Prostate gland (tissue), 2 donors: ENCODE measurements at places on chromosomes 11 and 22. TPM values are rescaled to one million over a fixed set of nuclear protein-coding genes. Genes with fewer than 3 reads are reported as not detected.

Gene NXPE2
- 0.68 TPM for total RNA-seq

DNA sequence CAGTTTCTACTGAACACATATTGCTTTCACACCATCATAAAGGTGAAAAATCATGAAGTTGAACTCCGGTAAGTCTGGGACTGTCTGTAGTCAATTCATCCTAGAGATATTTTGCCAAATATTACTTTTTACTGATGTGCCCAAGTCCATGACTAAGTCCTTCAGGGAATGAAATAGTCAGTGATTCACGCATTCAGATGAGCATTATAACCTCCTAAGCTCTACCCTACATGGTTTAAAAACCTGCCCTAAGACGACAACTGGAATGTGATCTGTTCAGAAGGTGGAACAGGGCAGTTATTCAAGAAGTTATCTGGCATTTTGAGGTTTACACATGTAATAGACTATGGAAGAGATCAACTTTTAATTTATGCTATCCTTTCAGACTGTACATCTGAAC lies 125.6 kb downstream of the TRPC6 start:
- H3K4me3 ChIP-seq, result no peak overlapping the region
- H3K36me3 ChIP-seq, result no peaks in the 10 kb centered on the region
- no peak overlapping the region for H3K27ac ChIP-seq
- no peaks in the 10 kb centered on the region for H3K4me1 ChIP-seq

DNA sequence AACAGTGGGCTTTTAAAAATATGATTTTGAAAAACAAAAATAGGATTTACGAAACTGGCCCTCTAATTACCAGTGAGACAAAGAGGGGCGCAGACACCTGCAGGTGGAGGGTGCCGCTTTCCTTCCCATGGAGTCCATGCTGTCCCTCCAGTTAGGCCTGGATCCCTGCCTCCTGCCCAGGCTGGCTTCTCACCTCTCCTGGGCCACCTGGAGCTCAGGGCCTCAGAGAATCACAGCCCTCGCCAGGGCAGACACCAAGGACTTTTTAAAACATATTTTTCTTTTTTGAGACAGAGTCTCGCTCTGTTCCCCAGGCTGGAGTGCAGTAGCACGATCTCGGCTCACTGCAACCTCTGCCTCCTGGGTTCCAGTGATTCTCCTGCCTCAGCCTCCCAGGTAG lies 1437.2 kb downstream of the TBC1D22A start:
- no peaks in the 10 kb centered on the region for H3K4me1 ChIP-seq
- no peak for DNase-seq
- H3K27ac ChIP-seq, result no peak overlapping the region

Gene ZBTB16
- 230 TPM for total RNA-seq

DNA sequence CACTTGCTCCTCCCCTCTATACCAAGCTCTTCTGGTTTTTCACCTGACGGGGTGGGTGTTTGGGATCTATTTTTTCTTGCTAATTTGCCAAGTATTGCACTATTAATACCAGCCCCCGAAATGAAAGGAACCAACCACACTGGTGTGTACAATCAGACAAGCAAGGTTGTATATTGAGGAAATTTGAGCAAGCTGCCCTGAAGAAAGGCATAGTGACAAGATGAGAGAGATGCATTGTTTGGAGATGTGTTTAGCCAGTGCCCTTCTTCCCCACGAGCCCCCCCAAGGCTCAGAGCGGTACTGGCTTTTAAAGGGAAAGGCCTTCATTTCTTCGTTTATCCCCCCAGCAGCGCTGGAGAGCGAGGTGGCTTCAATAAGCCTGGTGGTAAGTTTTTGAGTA lies 15.2 kb upstream of the GAS2L1 start:
- no peak overlapping the region for H3K4me3 ChIP-seq
- no peak for DNase-seq
- H3K27me3 ChIP-seq, result no peaks in the 10 kb centered on the region
- H3K4me1 ChIP-seq, result peaks cover 9% of the 10 kb centered on the region

GRCh38 chr11:83282084-83282716 lies 4.0 kb downstream of the CCDC90B start:
- no peaks in the 10 kb centered on the region for H3K36me3 ChIP-seq
- no peak overlapping the region for H3K27ac ChIP-seq
- no peak for DNase-seq
- H3K4me1 ChIP-seq, result peaks cover 12% of the 10 kb centered on the region
- no peaks in the 10 kb centered on the region for H3K27me3 ChIP-seq
- H3K4me3 ChIP-seq, result peak overlapping the region; percentile 3

Gene SHANK3
- total RNA-seq, result 18.3 TPM

- no peak overlapping the region for H3K4me3 ChIP-seq
- H3K4me1 ChIP-seq, result no peaks in the 10 kb centered on the region
- no peak overlapping the region for H3K27ac ChIP-seq
Observed at GRCh38 chr11:9074338-9075029, 16.9 kb downstream of the SCUBE2 start.

- H3K4me3 ChIP-seq, result no peak overlapping the region
- H3K27ac ChIP-seq, result no peak overlapping the region
- H3K36me3 ChIP-seq, result peaks cover 2% of the 10 kb centered on the region
Observed at GRCh38 chr11:61840371-61840770, 12.3 kb downstream of the FADS2 start.

DNA sequence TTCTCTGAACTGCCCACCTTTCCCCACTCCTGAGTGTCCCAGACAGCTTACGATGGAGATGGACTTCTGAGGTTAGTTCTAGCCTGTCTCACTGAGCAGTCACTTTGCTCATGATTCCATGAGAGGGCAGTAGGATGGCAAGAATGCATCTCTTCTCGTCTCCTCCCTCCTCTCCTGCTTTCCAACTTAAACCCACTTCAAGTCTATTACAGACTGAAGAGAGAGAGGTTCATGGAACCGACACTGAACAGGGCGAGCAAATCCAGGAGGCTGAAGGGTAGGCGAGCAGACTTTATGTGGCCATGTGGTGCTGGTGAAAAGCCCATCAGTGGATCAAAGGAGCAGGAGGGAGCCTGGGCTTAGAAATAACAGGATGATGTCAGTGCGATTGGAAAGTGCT lies 38.6 kb downstream of the CEP164 start:
- no peaks in the 10 kb centered on the region for H3K4me1 ChIP-seq
- no peak overlapping the region for H3K27ac ChIP-seq
- H3K4me3 ChIP-seq, result no peak overlapping the region
- H3K27me3 ChIP-seq, result no peaks in the 10 kb centered on the region

- DNase-seq, result no peak
- no peak overlapping the region for H3K4me3 ChIP-seq
- H3K27ac ChIP-seq, result no peak overlapping the region
- H3K36me3 ChIP-seq, result no peaks in the 10 kb centered on the region
Observed at GRCh38 chr11:27216270-27217149, 146.5 kb downstream of the CCDC34 start.

Gene GNAZ
- total RNA-seq, result 22.6 TPM

DNA sequence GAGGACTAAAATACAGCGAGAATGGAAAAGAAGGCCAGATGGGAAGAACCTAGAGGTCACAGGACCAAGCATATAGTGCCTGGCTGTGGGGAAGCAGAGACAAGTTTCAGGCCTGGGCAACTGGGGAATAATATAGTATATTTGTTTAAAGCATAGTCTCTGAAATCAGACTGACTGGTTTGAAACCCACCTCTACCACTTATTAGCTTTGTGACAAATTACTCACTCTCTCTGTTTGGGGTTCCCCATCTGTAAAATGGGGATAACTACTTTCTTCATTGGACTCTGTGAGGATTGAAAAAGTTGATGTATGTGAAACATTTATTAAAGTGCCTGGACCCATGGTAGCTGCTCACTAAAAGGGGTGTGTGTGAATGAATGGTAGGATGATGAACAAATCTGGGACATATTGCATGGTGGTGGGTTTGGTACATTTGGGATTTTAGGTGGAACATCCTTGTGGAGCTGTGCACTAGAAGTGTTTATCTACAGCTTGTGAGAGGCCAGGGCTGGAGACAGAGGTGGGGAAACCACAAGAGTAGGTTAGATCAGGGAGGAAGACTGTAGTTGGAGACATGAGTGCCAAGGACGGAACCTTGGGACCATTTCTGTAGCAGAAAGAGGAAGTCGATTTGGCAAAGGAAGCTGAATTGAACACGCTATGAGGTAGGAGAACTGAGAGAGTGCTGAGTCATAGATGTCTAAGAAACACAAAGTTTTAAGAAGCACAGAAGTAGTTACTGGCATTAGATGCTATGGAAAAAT lies 52.6 kb downstream of the SWAP70 start:
- H3K36me3 ChIP-seq, result no peaks in the 10 kb centered on the region
- H3K4me3 ChIP-seq, result no peak overlapping the region
- no peaks in the 10 kb centered on the region for H3K27me3 ChIP-seq
- no peaks in the 10 kb centered on the region for H3K4me1 ChIP-seq
